ENCODE measurements at places on chromosomes 16 and 17.
A peak's percentile ranks its signal among the peaks of the same experiment; 100 is the strongest.

GRCh38 chr17:47200325-47200664 lies 8.9 kb upstream of the MYL4 start:
- DNase-seq = no peak

GRCh38 chr17:48382989-48383388 lies 47.0 kb downstream of the SKAP1 start:
- DNase-seq = no peak

DNA sequence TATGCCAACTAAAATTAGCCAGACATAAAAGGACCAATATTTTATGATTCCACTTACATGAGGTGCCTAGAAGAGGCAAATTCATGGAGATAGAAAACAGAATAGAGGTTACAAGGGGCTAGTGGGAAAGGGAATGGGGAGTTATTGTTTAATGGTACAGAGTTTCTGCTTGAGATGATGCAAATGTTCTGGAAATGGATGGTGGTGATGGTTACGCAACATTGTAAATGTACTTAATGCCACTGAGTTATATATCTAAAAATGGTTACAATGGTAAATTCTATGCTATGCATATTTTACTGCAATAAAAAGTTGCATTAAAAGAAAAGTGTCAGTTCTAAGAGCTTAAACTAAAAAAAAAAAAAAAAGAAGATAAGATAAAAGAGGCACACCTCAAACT lies 17.9 kb downstream of the MT1X start:
- DNase-seq = no peak

DNA sequence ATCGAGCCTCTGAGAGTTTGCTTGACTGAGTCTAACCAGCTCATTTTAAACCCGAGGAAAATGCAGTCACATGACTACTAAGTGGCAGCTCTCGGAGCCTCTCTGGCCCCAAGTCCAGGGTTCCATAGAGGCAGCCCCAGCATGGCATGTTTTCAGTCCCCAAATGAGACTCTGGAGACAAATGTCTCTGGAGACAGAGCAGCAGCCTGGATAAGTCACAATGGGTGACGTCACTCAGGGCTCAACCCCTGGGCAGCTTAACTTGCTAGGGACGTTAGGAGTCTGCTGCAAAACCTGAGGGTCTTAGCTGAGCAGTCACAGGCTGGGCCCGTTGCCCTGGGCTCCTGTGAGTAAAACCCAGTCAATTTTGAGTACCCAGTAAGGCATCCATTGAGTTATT lies 6.9 kb upstream of the STH start:
- no peak for DNase-seq

GRCh38 chr17:76654408-76654807 lies 10.9 kb upstream of the ST6GALNAC1 start:
- DNase-seq = no peak

DNA sequence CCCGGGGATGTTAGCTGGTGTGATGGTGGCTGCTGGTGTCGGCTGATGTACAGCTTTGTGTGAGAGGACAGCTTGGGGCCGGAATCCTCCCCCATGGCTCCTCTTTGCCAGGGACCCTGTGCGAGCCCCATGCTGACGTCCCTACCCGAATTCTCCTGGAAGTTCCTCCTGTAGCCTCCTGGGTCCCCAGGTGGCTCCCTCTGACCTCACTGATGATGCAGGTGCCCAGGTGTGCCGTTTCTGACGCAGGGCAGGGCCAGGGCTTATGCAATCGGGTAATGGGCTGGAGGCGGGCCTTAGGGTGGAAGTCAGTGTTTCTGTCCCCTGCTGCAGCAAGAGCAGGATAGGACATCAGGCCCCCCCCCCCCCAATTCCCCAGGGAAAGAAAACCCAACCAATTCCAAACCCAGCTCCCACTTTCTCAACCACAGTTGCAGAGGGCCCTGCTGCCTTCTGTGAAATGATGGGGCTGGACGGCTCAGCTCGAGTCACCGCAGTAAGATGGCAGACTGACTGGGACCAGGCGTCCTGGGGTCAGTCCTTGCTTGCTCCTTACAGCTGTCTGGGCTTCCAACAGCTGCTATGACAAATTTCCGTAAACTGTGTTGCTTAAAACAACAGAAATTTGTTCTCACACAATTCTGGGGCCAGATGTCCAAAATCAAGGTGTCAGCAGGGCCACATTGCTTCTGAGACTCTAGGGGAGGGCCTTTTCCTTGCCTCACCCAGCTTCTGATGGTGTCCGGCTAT lies 139.0 kb upstream of the PLCG2 start:
- DNase-seq = no peak

GRCh38 chr17:29124135-29124924 lies 55.9 kb downstream of the MYO18A start:
- peak; percentile 12 for DNase-seq

- DNase-seq = peak; percentile 41
Measured at GRCh38 chr17:34361478-34362061, 1.5 kb downstream of the CCL1 start.

Measured in stimulated activated naive CD4-positive, alpha-beta T cell (primary cell).